B cell (primary cell): ENCODE measurements at places on chromosomes 5 and 9. TPM values are rescaled to one million over a fixed set of nuclear protein-coding genes. Genes with fewer than 3 reads are reported as not detected.
A peak's percentile ranks its signal among the peaks of the same experiment; 100 is the strongest.

ZNF366 gene
- 0.03 TPM in 1 of 2 replicates, not detected in the other for polyA plus RNA-seq

ENTPD2 gene
- polyA plus RNA-seq, result not detected in 2 replicates

EGFLAM gene
- not detected in 2 replicates for polyA plus RNA-seq

- H3K4me1 ChIP-seq, result no peaks in the 10 kb centered on the region
- no peak for DNase-seq
These were observed 39.7 kb downstream of the SLC6A7 start for GRCh38 chr5:150229571-150229970.

DNA sequence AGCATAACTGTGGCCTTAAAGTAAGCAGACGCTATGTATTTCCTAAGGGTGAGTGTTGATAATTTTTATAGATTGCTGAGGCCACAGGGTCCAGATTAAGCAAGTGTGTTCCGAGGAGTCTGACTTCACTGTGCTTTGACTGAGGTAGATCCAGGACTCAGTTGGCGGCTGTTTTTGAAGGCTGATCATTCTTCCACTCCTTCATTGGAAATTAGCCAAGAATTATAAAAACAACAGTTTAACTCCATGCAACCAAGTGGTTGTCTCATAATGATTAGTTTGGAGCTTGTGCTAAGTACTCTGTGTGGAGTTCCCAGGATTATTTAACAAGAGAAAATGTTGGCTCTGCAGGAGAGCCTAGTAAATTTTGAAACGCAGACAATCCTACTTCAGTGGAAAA, 19.1 kb downstream of the IQGAP2 start:
- no peak for DNase-seq
- H3K4me1 ChIP-seq, result no peaks in the 10 kb centered on the region
- H3K27ac ChIP-seq, result no peak overlapping the region
- H3K36me3 ChIP-seq, result no peaks in the 10 kb centered on the region

DNA sequence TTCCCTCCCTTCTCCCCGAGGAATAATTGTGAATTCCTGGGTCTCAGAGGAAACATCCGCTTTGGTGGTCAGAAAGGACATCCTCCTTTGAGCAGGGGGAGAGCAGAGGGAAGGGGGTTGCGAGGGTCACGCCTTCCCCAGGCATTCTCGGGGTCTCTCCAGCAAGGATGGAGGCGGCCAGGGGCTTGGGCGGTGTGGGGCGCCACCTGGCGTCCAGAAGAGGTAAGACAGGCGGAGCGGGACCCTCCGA, 129.1 kb downstream of the KCNIP1 start:
- H3K4me3 ChIP-seq, result peak overlapping the region; percentile 33
- peaks cover 6% of the 10 kb centered on the region for H3K4me1 ChIP-seq
- peak; percentile 59 for DNase-seq
- H3K27ac ChIP-seq, result no peak overlapping the region
- no peaks in the 10 kb centered on the region for H3K36me3 ChIP-seq
- H3K27me3 ChIP-seq, result no peaks in the 10 kb centered on the region

DNA sequence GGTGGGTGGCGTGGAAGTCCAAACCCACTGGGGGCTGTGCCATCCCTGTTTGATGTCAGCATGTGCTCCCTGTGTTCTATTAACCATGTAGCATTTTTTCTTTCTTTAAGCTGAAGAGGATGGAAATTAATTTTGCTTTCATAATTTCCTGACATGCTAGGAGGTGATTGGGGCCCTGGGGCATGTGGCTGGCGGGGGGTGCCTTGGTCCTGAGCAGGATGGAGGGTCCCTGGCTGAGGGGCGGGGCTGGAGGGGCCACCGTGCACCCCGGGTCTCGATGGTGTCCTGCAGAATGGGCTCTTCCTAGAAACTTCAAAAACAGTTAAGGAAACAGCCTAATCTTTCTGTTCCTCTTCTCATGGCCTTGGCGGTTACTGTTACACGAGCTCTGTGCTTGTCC, 69.3 kb upstream of the IRX4 start:
- no peak overlapping the region for H3K27ac ChIP-seq
- H3K4me3 ChIP-seq, result no peak overlapping the region
- H3K36me3 ChIP-seq, result no peaks in the 10 kb centered on the region
- H3K4me1 ChIP-seq, result no peaks in the 10 kb centered on the region
- no peaks in the 10 kb centered on the region for H3K27me3 ChIP-seq

- no peaks in the 10 kb centered on the region for H3K36me3 ChIP-seq
- H3K27ac ChIP-seq, result no peak overlapping the region
- no peak for DNase-seq
- H3K4me3 ChIP-seq, result no peak overlapping the region
- H3K4me1 ChIP-seq, result no peaks in the 10 kb centered on the region
These were observed 743.9 kb downstream of the NR2F1-AS1 start for GRCh38 chr5:92836855-92837755.

DNA sequence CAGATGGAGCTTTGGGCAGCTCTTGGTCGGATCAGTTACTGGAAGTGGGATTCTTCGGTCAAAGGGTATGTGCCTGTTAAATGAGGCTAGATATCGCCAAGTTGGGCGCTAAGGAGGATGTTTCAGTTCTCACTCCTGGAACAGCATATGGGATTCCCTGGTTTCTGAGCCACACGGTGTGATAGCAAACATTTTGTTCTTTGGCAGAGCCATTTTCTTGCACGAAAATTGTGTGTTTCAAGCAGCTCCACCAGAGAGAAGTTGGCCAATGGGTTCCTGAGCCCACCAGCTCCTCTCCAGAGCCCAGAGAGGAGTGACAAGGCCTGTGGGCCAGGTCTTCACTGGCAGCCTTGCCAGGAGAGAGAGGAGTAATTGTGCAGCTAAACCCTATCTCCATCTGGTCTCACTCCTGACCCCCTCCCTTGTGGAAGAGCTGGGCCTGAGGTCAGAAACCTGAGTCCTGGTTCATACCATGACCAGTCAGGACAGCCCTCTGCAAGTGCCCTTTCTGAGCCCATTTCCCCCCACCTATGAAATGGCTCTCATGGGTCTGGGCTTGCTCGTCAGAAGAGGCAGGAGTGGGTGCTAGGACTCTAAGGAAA, 10.7 kb upstream of the SLC6A7 start:
- DNase-seq, result no peak
- H3K4me1 ChIP-seq, result no peaks in the 10 kb centered on the region
- H3K4me3 ChIP-seq, result no peak overlapping the region
- H3K27me3 ChIP-seq, result no peaks in the 10 kb centered on the region
- H3K27ac ChIP-seq, result no peak overlapping the region
- H3K36me3 ChIP-seq, result no peaks in the 10 kb centered on the region

GRCh38 chr5:131952301-131952857, 6.9 kb upstream of the MEIKIN start:
- no peaks in the 10 kb centered on the region for H3K4me1 ChIP-seq
- DNase-seq, result no peak

DNA sequence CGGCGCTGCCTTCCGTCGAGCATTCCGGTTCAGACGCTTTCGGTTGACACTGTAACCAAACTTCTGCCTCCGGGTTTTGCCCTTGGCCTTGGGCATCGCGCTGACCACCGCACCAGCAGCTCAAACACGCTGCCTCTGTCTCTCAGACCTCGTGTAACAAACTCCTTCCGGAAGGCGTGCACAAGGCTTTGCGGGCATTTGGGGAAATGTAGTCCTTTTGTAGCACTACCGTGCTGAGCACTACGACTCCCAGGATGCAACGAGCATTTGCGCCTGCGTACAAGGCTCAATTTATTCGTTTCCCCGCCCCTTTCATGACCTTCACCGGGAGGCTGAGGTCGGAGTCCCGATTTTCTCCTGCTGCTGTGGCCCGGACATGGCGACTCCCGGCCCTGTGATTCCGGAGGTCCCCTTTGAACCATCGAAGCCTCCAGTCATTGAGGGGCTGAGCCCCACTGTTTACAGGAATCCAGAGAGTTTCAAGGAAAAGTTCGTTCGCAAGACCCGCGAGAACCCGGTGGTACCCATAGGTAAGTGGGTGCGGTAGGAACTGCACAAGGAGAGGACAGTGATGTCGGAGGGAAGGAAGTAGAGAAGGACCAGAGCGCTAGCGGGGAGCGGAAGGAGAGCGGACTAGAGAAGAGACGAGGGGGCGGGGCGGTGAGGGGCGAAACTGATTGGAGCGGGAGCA, at the start of the genes HIGD2A and NOP16:
HIGD2A (plus strand) TSS at position 308 of the 691 bp plus-strand sequence; CDS start at position 377, 69 bp downstream.
NOP16 (minus strand) TSS at position 155 of the 691 bp plus-strand sequence; CDS start at position 96, 59 bp downstream.
- H3K4me3 ChIP-seq, result peak within 1 kb of the TSS; percentile 98
- no peaks in the 10 kb centered on the region for H3K27me3 ChIP-seq
- DNase-seq, result peak; percentile 99
- H3K4me1 ChIP-seq, result peaks cover 19% of the 10 kb centered on the region
